ENCODE measurements at places on chromosomes 3 and 15. TPM values are rescaled to one million over a fixed set of nuclear protein-coding genes. Genes with fewer than 3 reads are reported as not detected.

SAMD7 gene
- total RNA-seq = not detected

BFSP2 gene
- total RNA-seq = not detected

REC114 gene
- total RNA-seq = not detected

RAB6B gene
- total RNA-seq = 0.07 TPM

GP9 gene
- not detected for total RNA-seq

CTXN2 gene
- total RNA-seq = 0.07 TPM

- DNase-seq = peak; percentile 72
These were observed 137.9 kb downstream of the MEGF11 start for GRCh38 chr15:66115568-66116206.

GRCh38 chr15:31468911-31469785, 142.5 kb downstream of the KLF13 start:
- no peak for DNase-seq

DNA sequence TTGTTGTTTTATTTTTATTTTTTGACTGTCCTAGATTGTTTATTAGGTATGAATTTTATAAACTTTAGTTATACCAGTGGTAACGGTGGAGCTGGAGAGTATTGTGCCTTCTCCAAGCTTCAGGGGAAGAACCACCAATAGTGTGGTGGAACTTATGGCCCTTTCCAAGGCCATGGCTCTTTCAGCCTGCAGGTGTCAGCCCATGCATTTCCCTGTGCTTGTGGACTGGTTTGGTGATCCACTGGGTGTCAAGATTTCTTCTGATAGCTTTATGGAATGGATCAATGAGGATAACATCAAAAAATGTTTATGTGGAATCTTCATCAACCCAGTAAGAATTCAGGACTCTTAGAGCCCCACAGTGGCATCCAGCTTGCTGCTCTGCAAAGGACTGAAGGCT, 19.2 kb upstream of the SCAMP5 start:
- no peak for DNase-seq

DNA sequence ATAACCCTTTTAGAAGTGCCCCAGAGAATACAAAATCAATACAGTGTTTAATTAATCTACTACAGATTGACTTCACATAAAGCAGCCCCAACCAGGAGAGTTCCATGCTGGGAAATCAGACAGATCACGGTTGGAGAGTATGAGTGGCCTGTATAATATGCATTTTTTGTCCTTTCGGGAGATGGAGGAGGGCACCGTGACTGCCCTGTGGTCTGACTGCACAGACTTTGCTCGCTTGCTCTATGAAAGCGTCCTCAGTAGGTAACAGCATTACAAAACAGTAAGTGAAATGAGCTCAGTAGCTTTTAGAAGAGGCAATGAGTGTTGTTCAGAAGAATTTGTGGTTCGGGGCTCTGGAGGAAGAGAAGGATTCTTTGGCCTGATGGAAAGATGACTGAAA, 34.2 kb upstream of the SKIL start:
- no peak for DNase-seq

DNA sequence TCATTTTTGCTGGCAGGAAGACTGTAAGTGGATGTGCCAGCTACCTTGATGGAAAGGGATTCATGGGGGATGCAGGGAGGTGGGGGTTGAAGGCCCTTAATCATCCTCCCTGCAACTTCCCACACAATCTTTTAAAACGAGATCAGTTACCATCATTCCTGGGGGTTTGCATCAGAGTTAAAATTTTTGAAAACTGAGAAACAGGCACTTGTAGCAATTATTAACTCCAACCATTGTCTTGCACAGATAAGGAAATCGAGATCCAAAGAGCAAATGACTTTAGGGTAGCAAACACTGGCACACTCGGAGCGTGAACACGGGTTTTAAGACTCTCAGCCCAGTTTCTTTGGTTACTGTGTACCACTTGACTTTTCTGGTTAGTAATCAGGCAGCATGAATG, 41.9 kb downstream of the GPD1L start:
- no peak for DNase-seq

DNA sequence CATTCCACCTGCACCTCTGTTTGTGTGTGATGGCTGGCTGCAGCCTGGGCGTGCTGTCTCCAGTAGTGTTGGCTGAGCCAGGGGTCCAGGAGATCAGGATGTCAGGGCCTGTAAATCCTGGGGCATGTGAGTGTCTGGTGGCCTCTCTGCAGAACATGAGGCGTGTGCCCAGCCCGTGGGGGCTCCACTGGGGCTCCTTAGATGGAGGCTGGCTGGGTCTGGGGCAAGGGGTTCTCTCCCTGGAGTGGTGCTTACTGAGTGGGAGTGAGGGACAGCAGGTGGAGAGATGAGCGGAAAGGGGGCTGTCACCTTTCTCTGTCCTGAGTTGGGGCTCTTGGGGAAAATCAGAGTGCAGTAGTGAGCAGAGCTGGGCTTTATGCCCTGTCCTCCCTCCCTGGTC, 152.2 kb downstream of the CHDH start:
- no peak for DNase-seq

DNA sequence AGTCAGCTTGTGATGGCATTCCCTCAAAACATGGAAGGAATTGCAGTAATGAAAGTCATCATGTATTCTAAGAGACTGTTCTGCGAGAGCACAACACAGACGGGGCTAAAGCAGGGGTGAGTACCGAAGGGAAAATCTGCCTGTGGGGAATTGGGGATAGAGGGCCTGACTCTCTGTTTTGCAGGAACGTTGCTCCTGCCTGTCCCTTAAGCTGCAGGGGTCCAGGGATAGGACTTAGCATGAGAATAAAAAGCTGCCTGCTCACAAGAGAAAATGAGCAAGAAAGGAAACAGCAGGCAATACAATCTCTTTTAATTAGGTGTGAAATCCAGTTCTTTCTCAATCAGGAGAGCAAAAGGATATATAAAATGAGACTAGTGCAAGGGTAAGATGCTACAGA, 62.2 kb downstream of the TIGIT start:
- no peak for DNase-seq

GRCh38 chr3:51311055-51311454, 74.0 kb upstream of the MANF start:
- DNase-seq = peak; percentile 62

GRCh38 chr3:122299872-122300460, 25.1 kb upstream of the CSTA start:
- peak; percentile 84 for DNase-seq

DNA sequence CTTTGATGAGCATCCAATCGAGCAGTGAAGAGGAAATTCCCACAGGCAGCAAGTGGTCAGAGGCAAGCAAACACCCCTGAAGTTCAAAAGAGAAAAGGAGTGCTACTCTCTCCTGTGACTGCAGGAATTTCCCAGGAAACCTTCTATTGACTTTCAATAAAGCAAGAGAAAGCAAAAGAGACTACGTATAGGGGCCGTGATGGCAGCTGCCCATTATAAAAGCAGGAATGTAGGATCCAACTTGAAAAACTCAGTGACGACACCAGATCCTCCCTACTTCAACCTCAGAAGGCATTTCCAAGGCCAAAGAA, 53.1 kb upstream of the IP6K2 start:
- DNase-seq = no peak

DNA sequence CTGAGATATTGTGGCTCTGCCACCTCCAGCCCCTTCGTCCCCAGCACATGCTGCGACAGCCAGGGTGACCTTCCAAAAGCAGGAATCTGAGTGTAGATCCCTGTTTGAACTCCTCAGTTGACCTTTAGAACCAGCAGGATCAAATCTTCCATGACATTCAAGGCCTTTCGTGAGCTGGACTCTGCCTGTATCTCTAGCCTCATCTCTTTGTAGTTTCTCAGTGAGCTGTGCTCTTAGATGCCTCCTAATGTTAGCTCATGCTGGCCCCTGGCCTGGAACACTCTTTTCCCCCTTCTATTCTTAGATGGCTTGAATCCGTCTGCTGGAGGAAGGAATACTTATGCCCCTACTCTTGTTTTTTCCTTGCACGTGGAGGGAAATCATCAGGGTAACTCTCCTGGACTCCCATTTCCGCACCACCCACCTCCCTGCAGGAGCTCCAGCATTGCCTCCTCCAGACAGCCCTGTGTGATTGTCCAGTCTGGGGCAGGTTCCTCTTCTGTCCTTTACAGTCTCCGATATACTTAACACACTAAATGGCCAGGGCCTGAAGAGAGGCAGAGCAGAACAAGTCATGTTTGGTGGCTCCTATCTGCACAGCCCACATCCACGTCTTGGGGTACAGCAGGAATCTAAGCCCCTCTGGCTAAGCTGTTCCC, 26.7 kb upstream of the CHRNB4 start:
- DNase-seq = no peak

- no peak for DNase-seq
These were observed 122.0 kb downstream of the WDR76 start for GRCh38 chr15:43948691-43949325.

- DNase-seq = no peak
These were observed 404.4 kb upstream of the PROK2 start for GRCh38 chr3:72189339-72189738.

DNA sequence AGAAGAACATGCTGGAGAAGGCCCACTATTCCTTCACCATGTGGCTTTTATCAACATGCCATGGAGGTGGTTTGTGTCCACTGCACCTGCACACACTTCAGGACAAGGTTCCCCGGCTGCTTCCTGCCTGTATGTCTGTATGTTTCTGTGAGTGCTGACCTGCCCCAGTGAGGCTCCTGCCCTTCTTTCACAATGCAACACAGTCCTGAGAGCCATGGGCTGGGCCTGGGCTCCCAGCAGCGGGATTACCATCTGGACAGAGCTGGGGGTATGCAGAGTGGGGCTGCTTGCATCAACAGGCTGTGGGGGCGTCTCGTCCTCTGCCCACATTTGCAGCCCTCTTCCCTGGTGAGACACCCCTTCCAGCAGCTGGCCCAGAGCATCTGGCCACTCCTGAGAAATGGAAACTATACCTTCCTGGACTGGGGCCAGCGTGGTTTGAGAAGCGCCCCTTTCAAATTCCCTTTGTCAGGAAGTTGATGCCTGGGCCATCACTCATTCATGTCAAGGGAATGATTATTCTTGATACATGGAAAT, 29.3 kb upstream of the C15orf39 start:
- no peak for DNase-seq

DNA sequence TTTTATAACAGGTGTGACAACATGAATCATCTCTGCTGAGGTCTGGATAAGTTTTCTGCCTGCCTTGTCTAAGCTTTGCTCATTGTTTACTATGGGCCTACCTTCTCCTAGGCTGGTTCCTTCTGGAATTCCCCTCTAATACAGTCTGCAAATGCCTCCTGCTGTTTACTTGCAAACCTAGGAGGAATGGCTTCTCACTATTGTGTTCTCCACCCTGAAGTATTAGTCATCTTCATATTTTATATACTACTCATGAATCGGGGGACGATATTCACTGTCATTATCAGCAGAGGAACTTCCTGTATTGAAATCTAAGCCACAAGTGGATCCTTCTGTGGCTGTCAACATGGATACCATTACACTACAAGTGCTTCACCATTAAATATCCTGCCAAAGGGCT, 154.8 kb downstream of the PLCL2 start:
- DNase-seq = peak; percentile 45

DNA sequence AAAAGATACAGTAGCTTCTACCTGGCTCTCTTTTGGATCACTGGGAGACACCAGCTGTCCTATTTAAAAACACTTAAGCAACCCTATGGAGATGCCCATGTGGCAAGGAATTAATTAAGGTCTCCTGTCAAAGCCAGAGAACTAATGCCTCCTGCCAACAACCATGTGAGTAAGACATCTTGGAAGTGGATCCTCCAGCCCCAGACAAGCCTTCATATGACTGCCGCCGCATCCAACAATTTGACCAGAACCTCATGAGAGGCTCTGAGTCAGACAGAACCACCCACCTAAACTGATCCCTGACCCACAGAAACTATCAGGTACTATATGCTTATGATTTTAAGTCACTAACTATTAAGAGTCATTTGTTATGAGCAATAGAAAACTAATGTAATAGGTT, 22.3 kb downstream of the IFT80 start:
- no peak for DNase-seq

DNA sequence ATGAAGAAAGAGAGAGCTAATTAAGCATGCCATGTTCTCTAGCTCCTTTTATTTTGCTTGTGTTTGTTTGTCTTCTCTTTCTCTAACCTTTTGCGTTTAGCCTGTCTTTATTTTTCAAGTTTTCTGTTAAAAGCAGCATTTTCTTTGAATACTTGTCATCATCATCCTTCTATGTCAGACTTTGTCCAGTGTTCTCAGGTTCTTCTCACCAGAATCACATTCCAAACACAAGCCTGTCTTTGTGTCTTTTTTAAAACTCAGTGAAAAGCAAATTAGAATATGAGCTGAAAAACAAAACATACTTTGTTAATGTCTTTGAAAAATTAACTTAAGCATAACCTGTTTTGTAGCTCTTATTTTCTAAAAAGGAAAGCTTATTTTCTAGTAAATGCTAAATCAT, 62.4 kb downstream of the LEKR1 start:
- no peak for DNase-seq

- DNase-seq = no peak
These were observed 21.8 kb downstream of the DNASE1L3 start for GRCh38 chr3:58188921-58189451.

GRCh38 chr3:14336749-14337598, 65.4 kb upstream of the SLC6A6 start:
- DNase-seq = no peak

GRCh38 chr3:24100696-24101402, 155.8 kb downstream of the NR1D2 start:
- no peak for DNase-seq

DNA sequence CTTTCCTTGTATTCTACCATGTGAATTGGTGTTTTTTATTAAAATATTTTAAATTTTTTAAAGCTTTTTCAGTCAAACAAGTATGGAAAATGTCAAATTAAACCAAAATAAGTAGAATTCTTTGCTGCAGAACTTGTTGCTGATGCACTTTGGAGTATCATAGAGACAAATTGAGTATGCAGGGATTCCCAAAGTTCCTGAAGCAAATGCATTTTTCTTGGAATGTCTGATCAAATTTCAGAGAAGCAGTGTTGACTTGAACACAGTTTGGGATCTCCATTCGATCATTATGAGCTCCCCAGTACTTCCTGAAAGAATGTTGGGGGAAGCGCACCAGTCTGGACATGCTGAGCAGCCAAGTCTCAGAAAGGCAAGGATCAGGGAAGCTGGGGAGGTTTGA, 517.8 kb upstream of the CFAP20DC start:
- DNase-seq = no peak

- DNase-seq = peak; percentile 69
These were observed 1.0 kb downstream of the ZNF589 start for GRCh38 chr3:48241796-48242455.

GRCh38 chr3:26260139-26260538, 362.4 kb upstream of the LRRC3B start:
- no peak for DNase-seq

- DNase-seq = peak; percentile 80
These were observed 305.9 kb downstream of the CACNA2D3 start for GRCh38 chr3:54427941-54428871.
